ENCODE measurements at places on chromosomes 2 and 18.

DNA sequence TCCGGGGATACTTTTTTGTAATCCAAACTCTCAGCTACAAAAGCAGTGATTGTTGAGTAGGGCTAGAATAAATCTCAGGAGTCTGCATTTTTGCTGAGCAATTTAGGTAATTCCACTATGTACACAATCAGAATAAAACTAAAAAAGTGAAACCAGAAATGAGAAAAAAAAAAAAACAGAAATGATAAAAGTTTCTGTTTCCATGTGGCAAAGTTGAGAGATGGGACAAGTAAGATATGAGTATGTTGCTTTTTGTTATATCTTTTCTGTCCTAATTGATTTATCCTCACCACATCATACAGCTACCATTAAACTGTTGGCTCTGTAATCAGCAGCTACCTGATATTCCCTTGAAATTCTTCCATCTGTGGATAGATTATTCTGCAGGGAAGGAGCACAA is 92.7 kb downstream of the VWC2L start:
- no peak for DNase-seq

DNA sequence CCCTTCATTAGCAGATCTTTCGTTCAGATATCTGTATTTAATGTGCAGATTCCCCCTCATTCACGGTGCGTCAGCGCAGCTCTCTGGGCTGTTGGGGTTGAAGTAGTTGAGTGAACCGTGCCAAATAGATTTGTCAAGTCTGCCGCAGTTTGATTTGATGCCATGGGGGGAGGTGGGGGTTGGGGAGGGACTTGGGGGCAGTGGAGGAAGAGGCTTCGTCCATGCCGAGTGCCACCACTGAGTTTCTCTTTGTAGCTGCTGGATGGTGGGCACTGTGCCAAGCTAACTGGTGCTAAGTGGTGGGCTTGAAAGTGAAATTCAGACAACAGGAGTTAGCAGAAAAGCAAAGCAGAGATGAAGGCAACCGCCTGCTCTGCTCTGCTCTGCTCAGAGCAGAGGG is 47.9 kb downstream of the NRP2 start:
- DNase-seq: no peak

- DNase-seq: no peak
These were observed 24.0 kb downstream of the WIPF1 start for GRCh38 chr2:174573621-174574081.

GRCh38 chr2:23379220-23379695 is 5.7 kb upstream of the KLHL29 start:
- DNase-seq: no peak

GRCh38 chr2:183292028-183292427 is 167.8 kb downstream of the NUP35 start:
- DNase-seq: no peak

DNA sequence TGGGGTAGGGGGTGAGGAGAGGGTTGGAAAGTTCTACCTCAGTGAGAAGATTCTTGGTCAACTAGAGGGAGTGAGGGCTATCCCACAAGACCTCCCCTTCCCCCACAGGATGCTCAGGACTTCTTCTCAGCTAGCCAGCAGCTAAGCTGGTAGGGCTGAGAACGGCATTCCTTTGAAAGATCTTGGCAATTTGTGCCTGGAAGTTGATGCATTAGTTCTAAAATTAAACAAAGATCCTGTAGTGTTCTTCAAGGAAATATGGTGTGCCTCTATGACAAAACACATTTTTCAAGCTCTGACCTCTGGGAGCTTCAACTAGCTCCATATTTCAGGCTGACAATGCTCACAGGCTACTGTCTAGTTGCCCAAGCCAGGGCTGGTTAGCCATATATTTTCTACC is 2.3 kb downstream of the LYPD1 start:
- no peak for DNase-seq

DNA sequence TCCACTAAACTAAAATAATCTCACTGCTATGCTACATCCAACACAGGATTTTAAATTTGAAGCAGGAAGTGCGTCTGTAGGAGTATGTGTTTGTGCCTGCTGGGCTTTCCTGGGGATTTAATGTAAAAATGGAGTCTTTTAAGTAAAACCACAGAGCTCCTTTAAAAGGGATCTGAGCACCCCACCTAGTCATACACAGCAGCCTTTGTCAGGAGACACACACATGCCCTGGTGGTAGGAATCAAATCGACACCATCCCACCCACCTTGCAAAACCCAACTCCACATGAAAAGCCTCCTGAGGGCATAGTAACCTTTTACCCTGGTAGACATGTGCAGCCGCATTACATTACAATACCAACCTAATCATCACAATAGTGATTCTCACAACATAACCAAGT is 29.1 kb downstream of the UXS1 start:
- no peak for DNase-seq

GRCh38 chr2:147487286-147487977 is 357.4 kb upstream of the ACVR2A start:
- no peak for DNase-seq

DNA sequence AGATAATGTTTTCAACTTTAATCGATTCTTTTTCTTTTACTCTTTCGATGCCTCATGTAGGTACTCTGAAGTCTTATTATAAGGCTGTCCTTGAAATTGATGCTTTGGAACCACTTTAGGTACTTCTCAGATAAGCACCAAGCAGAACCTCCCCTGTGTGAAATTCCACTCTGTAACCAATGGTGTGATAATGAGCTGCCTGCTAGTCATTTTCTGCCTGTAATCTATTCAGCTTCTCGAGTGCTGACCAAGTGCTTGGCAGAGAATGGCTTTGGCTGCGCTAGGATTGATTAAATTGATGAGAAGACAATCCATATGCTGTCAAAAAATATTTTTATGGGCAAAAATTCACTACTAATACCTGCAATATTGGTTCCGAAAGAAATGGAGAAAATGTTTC is 132.1 kb upstream of the STON1 start:
- no peak for DNase-seq

DNA sequence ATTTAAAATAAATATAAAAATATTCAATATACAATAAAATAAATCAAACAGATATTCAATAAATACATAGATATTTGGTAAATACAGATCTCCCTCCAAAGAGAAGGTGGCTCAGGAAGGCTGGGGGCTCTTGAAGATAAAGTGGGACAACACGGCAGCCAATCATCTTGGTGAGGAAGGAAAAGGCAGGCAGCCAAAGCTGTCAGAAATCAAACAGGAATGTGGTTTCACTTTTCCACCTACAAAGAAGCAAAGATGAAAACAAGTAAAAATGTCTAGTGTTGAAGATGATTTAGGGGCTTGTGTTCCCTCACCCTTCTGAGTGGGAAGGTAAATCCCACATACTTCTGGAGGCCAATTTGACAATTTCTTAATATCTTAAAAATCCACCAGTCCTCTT is 85.7 kb downstream of the B3GNT2 start:
- no peak for DNase-seq

DNA sequence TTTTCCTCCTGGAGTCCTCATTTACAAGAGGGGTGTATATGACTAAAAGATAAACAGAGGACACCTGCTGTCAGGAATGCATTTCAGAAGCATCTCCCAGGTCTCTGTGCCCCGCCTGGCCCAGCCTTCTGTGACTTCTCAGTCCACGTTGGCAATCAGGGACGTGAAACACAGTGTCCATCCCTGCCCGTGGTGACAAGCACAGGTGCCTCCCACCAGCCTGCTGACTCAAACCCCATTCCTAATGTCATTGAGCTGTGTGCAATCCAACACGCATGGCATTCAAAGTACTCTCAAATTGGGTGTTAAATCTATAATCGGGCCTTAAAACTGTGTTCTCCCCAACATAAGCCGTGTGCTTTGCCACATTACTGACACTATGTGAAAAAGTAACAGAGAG is 343.2 kb downstream of the EIPR1 start:
- no peak for DNase-seq

GRCh38 chr2:80348953-80349352 is 44.4 kb upstream of the LRRTM1 start:
- DNase-seq: no peak

GRCh38 chr2:3776311-3776710 is 72.9 kb downstream of the DCDC2C start:
- DNase-seq: no peak

- DNase-seq: no peak
These were observed 45.1 kb downstream of the FARSB start for GRCh38 chr2:222610746-222611145.

DNA sequence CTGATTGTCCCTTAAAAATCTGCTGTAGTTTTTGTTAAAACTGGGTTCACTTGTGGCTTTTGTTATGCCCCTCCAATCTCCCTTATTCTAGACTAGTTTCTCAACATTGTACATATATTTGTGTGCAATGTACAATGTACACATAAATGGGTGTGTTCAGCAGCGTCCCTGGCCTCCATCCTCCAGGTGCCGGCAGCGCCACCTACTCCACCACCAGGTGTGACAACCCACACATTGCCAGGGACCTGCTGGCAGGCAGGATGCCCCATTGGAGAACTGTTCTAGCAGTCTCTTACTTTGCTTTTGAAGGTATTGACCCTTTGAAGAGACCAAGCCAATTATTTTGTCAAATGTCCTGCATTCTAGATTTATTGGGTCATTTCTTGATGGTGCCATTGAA is 75.4 kb downstream of the SH3RF3 start:
- no peak for DNase-seq

DNA sequence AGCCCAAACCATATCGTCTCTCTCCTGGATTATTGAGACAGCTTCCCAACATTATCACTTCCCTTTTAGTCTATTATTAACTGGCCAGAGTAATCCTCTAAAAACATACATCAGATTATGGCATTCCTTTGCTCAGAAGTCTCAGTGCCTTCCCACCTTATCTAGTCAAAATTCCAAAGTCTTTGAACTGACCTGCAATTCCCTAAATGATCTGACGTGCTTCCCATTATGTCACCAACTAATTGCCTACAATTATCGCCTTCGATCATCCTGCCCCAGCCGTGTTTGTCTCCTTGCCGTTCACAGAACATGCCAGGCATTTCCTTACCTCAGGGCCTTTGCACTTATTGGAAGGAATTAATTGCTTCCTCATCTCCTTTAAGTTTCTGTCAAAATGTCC is 332.4 kb downstream of the IRS1 start:
- DNase-seq: no peak

DNA sequence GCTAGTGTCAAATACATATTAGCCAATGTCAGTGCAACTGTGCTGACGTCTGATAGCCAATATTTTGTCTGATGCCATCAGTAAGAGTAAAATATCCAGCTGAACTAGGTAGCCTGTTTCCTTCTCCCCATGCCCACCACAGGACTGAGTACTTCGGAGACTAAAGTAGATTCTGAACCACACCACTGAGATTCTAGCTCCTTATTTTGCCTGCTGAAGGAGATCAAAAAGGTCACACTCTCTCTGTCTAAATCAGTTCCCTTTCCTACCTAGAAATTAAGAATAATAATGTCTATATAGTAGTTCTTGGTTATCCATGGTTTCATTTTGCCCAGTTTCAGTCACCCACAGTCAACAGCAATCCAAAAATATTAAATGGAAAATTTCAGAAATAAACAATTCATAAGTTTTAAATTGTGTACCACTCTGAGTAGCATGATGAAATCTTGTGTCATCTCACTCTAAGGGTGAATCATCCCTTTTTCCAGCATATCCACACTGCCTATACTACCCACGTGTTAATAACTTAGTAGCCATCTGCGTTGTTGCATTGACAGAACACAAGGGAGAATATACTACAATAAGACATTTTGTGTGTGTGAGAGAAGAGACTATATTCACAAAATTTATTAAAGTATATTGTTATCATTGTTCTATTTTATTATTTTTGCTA is 1043.3 kb upstream of the PIK3C3 start:
- peak; percentile 51 for DNase-seq

DNA sequence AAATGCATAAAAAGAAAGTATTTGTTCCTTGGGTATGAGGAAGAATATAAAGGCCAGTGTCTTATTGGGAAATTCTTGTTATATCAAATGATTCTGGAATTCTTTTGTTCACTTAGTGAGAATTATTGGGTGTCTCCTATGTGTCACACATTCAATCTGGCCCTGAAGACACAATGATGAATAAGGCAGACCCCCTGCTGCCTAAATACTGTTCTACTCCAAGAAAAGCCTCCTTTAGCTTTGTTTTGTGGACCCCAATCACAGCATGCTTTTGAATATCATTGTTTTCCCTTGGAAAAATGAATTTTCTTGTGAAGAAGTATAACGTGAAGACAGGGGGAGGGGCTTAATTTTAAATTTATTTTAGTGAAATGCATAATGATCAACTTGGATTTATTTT is 682.4 kb downstream of the LRRTM4 start:
- DNase-seq: no peak

DNA sequence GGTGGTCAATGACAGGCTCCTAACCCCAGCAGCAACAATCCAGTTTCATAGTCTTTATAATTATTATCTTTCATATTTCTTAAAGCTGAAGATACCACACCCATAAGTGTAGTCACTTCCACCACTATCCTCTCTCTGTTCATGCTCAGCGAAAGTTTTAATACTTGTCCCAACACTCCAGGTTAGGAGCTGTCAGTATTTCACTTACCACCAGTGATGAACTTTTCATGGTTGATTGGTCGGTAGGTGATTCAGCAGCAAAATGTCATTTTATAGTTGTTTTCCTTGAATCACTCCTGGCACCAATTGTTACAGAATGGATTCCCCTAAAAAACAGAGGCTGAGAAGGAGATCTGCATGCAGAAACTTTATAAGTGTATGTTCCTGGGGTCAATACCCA is 324.9 kb downstream of the CCDC85A start:
- DNase-seq: no peak

- no peak for DNase-seq
These were observed 210.9 kb downstream of the NDUFA10 start for GRCh38 chr2:239814116-239814860.
